ENCODE measurements at places on chromosomes 12 and 14.

DNA sequence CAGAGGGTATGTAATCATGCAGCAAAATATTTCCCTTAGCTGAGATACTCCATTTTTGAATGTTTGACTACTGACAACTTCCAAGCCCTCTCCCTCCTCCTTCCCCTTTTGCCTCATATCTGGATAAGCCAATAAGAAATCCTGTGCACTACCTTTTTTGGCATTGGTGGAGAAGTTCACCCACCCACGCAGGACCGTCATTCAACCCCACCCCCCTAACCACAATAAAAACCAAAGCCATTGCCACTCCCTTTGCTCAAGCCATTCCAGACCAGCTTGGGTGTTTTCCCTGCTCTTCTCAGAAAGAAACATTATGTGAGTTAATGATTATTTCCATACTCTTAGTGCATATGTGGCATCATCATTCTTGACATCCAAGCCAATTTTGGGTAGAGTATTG is 176.7 kb downstream of the PTPN11 start:
- H3K4me3 ChIP-seq, result no peak overlapping the region
- no peak for DNase-seq
- no peaks in the 10 kb centered on the region for H3K36me3 ChIP-seq

DNA sequence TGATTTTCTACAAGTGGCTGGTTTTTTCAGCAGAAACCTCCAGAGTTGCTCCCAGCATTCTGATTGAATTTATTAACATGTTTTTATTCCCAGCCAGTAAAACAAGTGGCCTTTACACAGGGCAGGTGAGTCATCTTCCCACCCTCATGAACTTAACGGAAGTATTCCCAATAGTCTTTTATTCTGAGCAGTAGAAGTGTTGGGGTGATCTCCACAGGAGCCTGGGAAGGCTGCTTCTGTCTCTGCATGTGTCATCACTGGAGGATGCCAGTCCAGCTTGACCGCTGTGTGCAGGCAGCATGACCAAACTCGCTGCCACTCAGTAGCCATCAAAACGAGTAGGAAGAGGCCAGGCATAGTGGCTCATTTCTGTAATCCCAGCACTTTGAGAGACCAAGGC is 13.4 kb upstream of the DNAH10 start:
- DNase-seq, result no peak
- H3K4me3 ChIP-seq, result no peak overlapping the region

DNA sequence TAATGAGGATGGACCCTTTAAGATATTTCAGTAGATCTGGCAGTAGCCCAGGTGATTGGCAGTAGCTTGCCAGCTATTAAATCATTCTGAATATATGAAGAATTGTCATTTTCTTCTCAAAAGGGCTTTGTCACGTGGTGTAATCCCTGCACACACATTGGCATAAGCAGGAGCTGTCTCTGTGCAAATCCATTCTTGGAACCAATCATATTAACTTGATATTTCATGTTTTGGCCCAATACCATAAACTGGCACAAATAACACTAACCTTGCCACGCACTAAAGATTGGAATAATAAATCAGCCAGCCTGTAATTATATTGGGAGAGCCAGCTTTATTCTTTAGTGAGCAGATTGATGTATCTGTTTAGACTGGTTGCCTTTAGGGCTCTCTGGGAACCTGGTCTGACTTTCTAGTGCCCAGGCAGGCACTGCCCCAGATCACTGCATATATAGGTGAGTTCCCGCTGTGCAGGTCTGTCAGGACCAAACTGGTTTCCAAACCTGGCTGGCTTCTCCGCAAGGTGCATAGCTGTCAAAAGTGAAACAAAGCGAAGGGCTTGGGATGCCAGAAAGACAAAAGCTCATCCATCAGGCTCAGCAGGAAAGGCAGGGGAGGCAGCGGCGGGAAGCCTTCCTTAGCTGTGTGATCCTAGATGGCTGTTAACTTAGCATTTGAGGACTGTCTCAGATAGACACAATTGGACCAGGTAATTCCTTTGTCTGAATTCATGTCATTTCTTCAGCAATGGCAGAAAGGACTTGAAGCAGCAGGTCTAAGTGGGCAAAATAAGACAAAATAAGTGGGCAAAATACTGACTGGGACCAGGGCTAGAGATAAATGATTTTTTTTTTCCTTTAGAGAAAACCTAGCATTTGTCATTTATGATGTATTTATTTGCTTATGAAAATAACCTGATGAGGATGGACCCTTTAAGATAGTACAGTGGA is 128.8 kb upstream of the DYRK2 start:
- peaks cover 15% of the 10 kb centered on the region for H3K4me1 ChIP-seq
- no peaks in the 10 kb centered on the region for H3K27me3 ChIP-seq
- DNase-seq, result no peak
- no peaks in the 10 kb centered on the region for H3K36me3 ChIP-seq

DNA sequence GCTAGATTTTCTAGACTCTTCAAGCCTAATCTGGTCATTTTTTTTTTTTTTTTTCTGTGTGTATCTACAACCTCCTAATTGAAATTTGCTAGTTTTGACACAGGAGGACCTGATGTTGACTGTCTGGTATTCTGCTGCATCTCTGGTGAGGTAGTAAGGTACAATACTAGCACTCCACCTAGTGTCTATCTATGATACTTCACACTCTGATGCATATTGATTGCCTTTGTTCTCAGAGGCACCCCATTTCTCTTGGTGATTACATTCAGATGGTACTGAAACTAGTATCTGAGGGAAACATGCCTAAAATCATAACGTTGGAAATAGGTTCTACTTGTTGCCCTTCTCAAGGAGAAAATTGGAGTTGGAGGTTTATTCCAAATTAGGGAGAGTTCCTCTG is 930.5 kb upstream of the NOVA1 start:
- H3K27ac ChIP-seq, result no peak overlapping the region
- no peaks in the 10 kb centered on the region for H3K27me3 ChIP-seq
- no peaks in the 10 kb centered on the region for H3K4me1 ChIP-seq
- no peak overlapping the region for H3K4me3 ChIP-seq
- DNase-seq, result no peak

- H3K4me3 ChIP-seq, result no peak overlapping the region
- H3K4me1 ChIP-seq, result peaks cover 7% of the 10 kb centered on the region
- DNase-seq, result peak; percentile 15
- no peaks in the 10 kb centered on the region for H3K36me3 ChIP-seq
- H3K27ac ChIP-seq, result no peak overlapping the region
Observed at GRCh38 chr12:18864900-18865561, 127.1 kb downstream of the CAPZA3 start.

- H3K4me3 ChIP-seq, result no peak overlapping the region
- no peak for DNase-seq
- no peak overlapping the region for H3K27ac ChIP-seq
- H3K36me3 ChIP-seq, result no peaks in the 10 kb centered on the region
- H3K27me3 ChIP-seq, result no peaks in the 10 kb centered on the region
Observed at GRCh38 chr12:44510510-44510909, 365.6 kb downstream of the NELL2 start.

DNA sequence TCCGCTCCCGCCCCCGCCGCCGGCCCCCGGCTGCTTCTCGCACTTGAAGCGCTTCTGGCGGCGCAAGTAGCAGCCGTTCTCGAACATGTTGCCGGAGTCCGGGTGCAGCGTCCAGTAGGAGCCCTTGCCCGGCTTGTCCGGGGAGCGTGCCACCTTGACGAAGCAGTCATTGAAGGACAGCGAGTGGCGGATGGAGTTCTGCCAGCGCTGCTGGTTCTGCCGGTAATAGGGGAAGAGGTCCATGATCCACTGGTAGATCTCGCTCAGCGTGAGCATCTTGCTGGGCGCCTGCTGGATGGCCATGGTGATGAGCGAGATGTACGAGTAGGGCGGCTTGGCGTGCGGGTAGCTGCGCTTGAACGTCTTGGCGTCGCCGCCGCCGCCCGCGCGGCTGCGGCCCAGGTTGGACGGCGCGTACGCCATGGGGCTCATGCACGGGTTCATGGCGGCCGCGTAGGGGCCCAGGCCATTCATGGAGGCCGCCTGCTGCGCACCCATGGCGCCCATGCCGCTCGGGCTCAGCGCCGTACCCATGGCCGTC is 3.0 kb downstream of the FOXA1 start:
- H3K27me3 ChIP-seq, result peaks cover 69% of the 10 kb centered on the region
- H3K4me1 ChIP-seq, result peaks cover 19% of the 10 kb centered on the region
- H3K4me3 ChIP-seq, result no peak overlapping the region
- no peak for DNase-seq
- no peak overlapping the region for H3K27ac ChIP-seq

- H3K27ac ChIP-seq, result no peak overlapping the region
- no peaks in the 10 kb centered on the region for H3K27me3 ChIP-seq
- H3K4me3 ChIP-seq, result no peak overlapping the region
- H3K36me3 ChIP-seq, result no peaks in the 10 kb centered on the region
Observed at GRCh38 chr12:81212996-81213696, 135.3 kb downstream of the ACSS3 start.

DNA sequence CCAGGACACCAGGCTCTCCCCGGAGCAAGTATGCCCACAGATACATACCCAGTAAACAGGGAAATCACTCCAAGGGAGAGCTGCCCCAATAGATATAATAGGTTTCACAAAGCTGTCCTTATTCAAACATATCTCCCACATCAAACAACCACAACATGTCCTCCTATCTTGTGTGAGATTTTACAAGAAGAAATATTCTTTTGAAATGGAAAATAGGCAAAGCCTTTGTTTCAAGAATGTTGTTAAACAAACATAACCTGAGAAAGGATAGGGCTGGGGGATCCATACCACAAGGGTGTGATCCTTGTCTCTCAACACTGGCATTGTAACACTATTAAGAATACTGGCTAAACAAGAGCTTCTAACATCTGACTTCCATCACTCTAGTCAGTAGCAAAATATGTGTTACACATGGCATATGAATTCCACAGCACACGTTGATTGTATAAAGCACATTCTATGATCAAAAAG is 32.9 kb downstream of the LGR5 start:
- DNase-seq, result no peak
- no peaks in the 10 kb centered on the region for H3K36me3 ChIP-seq
- no peak overlapping the region for H3K4me3 ChIP-seq
- H3K27me3 ChIP-seq, result no peaks in the 10 kb centered on the region
- H3K27ac ChIP-seq, result no peak overlapping the region
- no peaks in the 10 kb centered on the region for H3K4me1 ChIP-seq

GRCh38 chr14:33477797-33478196 is 473.1 kb downstream of the EGLN3 start:
- H3K27me3 ChIP-seq, result no peaks in the 10 kb centered on the region
- H3K4me1 ChIP-seq, result no peaks in the 10 kb centered on the region
- no peak overlapping the region for H3K4me3 ChIP-seq
- no peaks in the 10 kb centered on the region for H3K36me3 ChIP-seq

GRCh38 chr12:84492351-84492883 is 420.2 kb downstream of the SLC6A15 start:
- H3K4me1 ChIP-seq, result no peaks in the 10 kb centered on the region
- H3K4me3 ChIP-seq, result no peak overlapping the region
- no peak overlapping the region for H3K27ac ChIP-seq
- no peak for DNase-seq
